ENCODE measurements at places on chromosomes 12 and 14.

GRCh38 chr12:101563212-101563611 is 31.6 kb upstream of the MYBPC1 start:
- no peak for DNase-seq

GRCh38 chr12:123134271-123134671 is 16.6 kb downstream of the PITPNM2 start:
- DNase-seq: no peak

DNA sequence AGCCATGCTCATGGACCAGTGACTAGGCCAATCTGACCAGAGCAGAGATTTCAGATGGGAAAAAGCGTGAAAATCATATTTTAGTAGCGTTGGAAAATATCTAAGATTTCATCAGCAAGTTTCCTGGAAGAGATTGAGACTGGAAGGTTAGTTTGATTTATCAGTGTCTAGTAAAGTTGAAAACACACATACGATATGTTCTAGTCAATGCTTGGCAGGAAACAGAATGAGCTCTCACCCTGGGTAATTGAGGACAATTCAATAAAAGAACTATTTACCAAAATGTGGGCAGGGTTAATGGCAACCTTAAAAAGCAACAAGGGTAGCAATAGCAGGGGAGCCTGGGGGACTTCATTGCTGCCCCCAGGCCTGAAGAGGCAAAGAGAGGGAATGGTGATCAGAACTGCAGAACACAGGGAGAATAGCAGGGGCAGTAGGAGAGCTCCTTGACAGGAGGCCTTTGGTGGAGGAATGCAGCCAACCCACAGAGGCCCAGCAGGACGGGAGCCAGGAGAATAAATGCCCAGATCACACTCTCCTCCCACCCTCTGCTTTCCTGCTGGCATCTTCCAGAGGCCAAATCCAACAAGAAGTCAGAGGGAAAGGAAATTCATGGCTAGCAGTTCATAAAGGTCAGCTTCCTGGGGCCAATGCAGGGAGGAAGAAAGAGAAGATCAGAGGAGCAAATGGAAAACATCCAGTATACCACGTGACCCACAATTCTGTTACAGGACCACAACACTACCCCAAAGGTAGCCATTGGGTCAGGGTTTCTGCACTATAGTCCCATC is 27.6 kb upstream of the LRP6 start:
- no peak for DNase-seq

DNA sequence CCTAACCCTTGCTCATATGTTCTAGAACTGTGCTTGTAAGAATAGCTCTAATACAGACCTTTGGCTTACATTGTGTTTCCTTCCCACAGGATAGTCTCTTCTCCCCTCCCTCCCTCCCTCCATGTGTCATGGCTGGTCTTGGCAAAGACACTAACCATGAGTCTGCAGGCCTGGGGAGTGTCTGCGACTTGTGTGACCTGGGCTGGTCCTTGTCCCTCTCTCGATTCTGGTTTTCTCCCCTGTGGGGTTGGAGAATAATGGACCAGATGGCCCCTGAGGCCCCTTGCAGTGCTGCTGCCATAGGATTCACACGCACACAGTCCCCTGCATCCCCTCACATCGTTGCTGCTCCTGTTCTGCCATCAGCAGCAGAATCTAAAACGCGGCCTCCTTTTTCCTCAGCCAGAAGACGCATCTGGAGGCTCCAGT is 30.3 kb downstream of the DEGS2 start:
- no peak for DNase-seq

DNA sequence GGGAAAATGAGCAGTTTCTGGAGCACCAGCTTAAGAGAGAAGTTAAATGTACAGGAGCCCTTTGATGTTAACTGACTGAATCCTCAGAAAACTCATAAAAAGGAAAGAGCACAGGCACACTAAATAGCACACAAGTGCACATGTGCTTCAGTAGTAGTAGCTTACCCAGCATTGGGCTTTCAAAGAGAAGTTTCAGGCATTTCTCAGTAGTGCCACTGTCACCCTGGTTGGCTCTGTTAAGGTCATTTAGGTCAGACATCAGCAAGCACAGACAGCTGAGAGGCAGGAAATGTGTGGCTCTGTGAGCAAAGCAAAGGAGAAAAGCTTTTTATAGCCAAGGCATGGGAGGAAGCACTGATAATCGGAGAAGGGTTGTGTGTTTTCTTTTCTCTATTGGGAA is 96.3 kb upstream of the HIF1A start:
- no peak for DNase-seq

DNA sequence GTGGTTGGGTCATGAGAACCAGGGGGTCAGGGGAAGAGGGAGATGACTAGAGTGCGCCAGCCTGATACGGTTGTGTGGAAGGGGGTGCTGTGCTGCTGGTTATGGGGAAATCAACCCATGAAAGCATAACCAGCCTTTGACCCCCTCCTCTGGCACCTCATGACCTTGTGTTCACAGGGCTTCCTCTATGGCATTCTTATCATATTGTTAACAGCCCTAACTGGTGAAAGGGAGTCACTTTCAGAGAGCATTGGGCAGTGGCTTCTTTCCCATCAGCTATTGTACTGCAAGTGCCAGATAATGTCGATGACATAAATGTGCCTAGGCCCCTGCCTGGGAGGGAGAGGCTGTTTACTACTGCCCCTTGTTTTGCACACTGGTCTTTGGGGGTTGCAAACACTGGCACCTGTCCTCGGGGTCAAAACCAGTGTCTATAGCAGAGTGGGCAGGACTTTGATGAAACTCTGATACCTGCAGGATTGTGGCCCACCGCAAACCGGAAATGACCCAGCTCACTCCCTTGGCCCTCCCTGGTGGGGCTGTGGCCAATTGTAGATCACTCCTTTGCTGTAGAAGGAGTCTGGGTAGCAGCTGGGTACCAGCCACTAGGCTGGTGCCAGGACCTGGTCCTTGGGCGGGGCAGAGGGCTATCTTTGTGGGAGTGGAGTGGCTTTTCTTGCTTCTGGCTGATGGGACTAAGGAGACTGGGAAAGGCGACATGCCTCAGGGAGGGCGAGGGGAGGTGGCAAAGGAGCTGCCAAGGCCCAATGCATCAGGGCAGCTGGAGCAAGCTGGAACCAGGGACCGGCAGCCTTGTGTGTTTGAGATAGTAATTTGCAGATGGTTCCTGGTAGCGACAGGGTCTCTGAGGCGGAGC is 634 bp upstream of the TMEM63C start:
- DNase-seq: peak; percentile 81

- peak; percentile 88 for DNase-seq
Measured at GRCh38 chr12:57069523-57069922, 9.1 kb downstream of the NEMP1 start.

GRCh38 chr12:121560392-121561008 is 20.3 kb downstream of the KDM2B start:
- DNase-seq: no peak

DNA sequence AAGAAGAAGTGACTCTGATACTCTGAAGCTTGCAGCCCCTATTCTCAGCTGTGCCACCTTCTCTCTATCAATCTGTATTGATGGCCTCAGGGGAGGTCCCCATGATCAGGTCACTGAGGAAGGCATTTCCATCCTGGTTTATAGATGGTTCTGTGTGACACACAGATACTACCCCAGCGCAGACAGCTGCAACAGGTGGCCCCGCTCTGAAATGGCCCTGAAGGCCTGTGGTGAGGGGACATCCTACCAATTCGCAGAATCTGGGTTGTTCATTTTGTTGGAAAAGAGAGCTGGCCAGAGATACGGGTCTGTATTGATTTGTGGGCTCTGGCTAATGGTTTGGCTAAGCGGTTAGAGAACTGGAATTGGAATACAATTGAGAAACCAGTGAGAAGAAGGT is 21.7 kb downstream of the DLK1 start:
- DNase-seq: no peak

DNA sequence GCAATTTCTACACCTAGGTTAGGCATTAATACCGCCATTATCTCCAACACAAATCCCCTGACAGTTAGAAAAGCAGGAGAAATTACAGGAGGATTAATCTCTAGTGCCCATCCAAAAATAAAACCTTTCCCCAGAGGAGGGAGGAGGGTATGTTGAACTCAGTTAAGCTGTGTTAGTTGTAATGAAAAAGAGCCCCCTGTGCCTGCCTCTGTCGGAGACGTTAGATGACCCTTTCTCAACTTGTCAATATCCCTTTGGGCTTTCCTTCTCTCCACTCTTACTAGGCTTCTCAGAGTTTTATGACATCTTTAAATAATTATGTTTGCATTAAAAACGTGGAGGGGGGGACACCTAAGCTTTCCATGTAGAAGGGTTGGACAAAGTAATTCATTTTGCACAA is 278.2 kb downstream of the PDZRN4 start:
- no peak for DNase-seq

GRCh38 chr12:114339626-114340025 is 66.3 kb downstream of the TBX5 start:
- DNase-seq: no peak

- DNase-seq: no peak
Measured at GRCh38 chr12:109513977-109514376, 36.5 kb downstream of the UBE3B start.

- DNase-seq: no peak
Measured at GRCh38 chr12:38588624-38589305, 272.2 kb downstream of the ALG10B start.

GRCh38 chr12:105980085-105980484 is 158.7 kb downstream of the NUAK1 start:
- DNase-seq: no peak

GRCh38 chr12:39846304-39846703 is 226.7 kb upstream of the ABCD2 start:
- no peak for DNase-seq

- no peak for DNase-seq
Measured at GRCh38 chr14:60328583-60328982, 79.6 kb downstream of the PPM1A start.

DNA sequence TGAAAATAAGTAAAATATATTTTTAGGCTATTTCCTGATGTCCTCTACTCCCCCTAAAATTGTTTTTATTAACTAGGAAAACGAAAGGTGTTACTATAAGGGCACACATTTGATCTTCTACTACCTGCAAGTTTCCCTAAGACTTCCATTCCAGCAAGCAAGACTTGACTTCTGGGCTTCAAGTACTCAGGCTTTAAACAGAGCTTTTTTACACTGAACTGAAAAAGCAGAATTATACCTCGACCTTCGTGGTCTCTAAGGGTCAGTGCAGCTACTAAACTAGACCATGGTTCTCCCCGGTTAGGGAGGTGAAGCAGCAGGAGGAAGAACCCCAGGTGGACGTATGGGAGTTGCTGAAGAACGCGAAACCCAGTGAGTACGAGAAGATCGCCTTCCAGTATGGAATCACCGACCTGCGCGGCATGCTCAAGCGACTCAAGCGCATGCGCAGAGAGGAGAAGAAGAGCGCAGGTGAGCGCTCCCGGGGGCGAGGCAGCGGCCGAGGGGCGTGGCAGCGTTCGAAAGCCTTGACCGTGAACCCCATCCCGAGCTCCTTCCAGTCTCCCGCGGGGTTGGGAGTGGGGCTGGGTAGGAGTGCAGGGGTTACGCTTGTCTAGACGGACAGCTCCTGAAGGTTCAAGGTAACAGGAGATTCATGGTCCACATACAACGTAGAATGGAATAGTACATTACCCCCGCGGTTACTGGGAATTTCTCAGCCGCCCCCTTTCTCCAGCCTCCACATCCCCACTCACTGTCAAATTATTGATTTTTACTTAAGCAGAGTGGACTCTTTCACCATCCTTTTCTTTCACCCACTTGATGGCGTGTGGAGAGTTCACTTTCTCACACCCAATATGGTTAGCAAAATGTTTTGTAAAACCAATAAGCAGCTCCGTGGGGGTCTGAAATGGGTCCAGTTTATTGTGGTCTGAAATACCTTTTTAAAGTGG is 47.6 kb downstream of the MYBPC1 start:
- DNase-seq: peak; percentile 12

GRCh38 chr12:5478081-5478706 is 46.3 kb downstream of the NTF3 start:
- DNase-seq: no peak

GRCh38 chr14:66509874-66510273 is 1.9 kb downstream of the GPHN start:
- no peak for DNase-seq

DNA sequence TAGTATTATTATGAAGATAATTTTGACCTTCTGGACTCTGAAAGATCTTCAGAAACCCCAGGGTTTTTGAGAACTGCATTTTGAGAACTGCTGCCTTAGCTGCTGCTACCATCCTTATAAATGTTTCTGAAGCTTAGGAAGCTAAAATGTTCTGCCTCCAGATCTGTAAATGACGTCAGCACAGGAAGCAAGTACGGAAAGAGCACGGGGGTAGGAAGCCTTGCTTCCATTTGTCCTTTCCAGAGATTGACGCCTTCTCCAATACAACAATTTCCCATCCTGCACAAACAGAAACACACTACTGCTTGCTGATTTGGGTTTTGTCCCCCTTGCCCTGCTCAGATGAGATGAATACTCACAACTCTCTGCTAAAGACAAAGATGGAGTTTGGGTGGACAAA is 17.9 kb downstream of the RAD52 start:
- DNase-seq: no peak

GRCh38 chr12:65505386-65506121 is 227.1 kb downstream of the MSRB3 start:
- no peak for DNase-seq

GRCh38 chr14:46885566-46885965 is 234.0 kb upstream of the RPL10L start:
- no peak for DNase-seq

DNA sequence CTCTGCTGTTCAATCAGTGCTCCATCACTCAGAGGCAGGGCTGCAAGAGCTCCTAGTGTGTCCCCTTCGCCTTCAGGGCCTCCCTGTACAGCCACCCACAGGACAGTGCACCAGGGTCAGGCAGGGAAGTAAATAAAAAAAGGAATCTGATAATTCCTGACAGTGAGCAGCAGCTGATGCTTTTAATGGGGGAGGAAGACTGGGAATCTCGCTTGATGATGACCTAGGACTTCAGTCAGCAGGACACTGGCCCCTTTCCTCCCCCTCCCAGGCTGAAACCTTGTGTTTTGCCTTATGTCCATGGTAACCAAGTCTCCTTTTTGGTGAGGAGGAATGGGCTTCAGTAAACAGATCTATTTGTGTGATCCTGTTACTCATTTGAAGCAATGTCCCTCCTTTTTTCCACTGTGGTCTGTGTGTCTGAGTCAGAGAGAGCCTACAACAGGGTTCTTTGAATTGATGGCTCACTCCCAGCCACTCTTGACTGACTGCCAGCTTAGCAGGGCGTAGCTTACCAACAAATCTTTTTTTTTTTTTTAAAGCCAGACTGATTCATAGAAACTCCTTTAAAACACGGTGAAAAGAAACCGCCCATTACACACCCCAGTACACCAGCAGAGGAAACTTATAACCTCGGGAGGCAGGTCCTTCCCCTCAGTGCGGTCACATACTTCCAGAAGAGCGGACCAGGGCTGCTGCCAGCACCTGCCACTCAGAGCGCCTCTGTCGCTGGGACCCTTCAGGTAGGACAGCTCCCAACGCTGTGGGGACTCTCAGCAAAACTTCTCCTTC is at the start of gene EMP1:
TSS of gene EMP1 (plus strand) at position 597 of the 792 bp plus-strand sequence. CDS start 14,785 bp downstream, outside the sequence.
- DNase-seq: peak; percentile 52

DNA sequence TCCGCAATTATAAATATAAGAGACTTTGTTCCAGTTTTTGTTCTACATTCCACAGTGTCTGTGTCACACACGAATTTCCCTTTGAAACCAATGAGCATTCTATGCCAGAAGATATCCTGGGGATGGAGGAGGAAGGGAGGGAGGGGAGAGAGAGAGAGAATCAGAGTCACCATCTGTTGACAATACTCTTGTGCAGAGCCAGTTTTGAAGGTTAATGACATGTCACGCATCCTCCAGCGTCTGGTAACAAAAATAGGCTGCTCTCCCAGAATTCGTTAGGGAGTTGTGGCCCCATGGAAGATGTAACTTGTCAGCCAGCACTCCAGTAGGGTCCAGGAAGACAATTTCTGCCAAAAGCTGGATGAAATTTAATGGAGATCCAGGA is 213.5 kb upstream of the KRR1 start:
- no peak for DNase-seq

- DNase-seq: no peak
Measured at GRCh38 chr14:102185360-102185759, 45.7 kb downstream of the WDR20 start.
